ENCODE measurements at places on chromosomes 6 and 20.

DNA sequence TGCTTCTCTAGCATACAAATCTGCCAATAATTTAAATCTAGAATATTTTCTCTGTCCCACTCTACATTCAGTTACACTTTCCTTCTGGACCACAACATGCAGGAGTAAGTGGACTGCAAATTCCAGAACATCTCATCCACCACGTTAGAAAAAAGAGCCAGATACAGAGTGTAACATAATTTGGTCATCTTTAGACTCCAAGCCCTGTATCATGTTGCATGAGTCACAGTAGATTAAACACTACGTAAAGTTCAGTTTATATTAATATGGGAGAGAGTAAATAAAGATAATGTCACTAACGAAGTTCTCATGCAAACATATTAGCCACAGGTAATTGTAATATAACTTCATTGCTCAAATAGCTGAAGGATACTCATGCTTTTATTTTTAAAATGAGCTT is 327.0 kb downstream of the C6orf118 start:
- no peak for DNase-seq

GRCh38 chr6:133062077-133062476 is 179.1 kb upstream of the EYA4 start:
- DNase-seq = no peak

DNA sequence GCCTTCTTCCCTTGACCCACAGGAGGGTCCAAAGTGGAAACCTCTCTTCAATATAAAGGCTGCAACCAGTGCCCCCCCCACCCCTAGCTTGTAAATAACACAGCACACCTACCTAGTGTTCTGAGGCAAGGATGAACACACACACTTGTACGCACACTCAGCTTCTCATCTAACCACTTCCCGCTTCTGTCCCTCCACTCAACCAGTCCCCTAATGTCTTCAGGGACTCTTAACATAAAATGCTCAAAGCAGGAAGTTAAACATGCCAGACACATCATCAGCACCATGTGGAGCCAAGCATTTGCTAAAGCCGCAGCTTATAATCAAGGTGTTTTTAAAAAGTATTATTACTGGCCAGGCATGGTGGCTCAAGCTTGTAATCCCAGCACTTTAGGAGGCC is 35.3 kb downstream of the FOXQ1 start:
- DNase-seq = no peak

DNA sequence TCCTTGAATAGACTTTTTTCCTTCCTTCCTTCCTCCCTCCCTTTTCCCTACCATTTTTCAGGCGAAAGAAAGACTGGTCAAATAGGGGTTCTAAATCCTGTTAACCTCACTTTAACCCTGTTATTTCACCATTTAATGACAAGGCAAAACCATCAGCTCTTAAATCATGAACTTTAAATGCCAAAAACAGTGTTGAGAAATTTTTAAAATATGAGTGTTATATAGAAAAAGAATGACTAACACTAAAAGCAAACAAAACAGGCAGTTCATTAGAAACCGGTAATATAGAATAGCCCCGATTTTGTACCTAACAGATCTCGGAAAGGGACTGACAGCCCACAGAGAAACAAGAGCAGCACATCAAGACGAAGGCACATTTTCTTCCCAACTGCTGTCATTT is 57.4 kb upstream of the CEP85L start:
- DNase-seq = no peak

- no peak for DNase-seq
Measured at GRCh38 chr6:116461331-116461931, at the start of gene CALHM6. Gene CALHM6, plus strand, starts transcription at chr6:116461375. Its CDS starts 555 bp downstream, at chr6:116461930.

DNA sequence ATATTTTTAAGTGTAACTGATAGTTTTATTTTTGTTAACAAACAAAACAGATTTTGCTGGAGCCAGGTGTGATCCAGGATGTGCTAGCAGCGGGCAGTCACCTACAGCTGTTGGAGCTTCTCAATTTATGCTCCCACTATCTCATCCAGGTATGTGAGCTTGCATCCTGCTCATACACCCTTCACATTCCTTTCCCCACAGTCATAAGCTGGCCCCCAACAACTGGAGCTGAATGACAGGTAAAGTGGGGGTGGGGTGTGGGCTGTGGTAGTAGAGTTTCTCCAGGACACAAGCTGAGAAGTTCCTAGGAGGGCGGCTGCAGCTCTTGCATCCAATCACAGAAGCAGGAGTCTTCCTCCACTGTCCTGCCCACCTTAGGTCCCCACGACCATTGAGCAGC is 140.1 kb downstream of the KLHL32 start:
- no peak for DNase-seq
